ENCODE measurements at places on chromosomes 7 and 10.

DNA sequence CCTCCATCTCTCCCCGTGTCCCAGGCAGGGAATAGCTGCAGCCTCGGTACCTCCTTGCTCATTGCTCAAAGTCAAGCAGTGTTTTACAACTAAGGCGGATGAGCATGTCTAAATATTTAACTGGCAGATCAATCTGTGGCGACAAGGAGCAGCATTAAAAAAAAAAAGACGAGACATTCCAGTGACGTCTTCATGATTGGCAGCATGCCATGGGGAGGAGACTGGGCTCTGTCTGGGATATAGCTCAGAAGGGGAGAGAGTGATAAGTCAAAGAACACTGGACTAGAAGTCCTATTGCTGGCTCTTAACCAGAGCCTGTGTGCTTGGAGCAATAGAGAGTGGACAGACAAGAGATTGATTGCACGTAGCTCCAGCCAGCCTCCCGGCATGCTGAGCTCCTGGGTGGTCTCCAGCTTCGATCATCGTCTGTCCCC is 287.5 kb upstream of the PODXL start:
- DNase-seq: no peak

DNA sequence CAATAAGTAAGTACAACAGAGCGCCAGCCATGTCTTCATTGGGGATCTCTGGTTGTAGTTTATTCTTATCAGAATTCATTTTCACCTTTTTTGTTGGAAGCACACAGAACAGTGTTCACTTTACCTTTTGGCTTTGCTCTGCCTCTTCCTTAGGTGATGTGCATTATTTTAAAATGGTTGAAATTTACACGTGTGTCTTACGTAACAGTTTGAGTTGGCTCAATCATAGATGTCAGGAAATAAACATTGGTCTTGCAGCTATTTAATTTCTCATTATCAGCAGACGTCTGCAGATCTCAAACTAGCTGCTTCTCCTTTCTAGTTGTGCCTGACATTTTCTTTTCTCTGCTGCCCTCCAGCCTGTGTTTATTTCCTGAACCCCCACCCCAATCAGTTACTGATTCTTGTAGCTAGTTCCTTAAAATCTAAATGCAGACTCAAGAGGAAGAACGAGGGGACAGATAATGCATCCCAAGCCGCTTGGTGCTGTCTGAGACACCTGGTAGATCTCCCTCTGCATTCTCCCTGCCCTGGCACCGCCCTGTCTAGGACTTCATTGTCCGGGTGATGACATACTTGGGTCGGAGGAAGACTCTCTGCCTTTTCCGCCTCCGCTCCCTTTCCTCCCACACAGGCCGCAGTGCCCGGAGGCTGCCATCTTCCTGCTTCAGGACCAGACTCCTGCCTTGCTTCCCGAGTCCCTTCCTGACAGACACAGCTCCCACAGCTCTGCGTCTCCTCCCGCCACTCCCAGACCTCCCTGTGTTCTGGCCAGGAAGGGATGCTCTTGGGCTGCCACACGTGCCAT is 108.2 kb downstream of the ANKRD61 start:
- no peak for DNase-seq

- DNase-seq: no peak
Observed at GRCh38 chr7:92644406-92645113, 54.4 kb upstream of the FAM133B start.

- no peak for DNase-seq
Observed at GRCh38 chr7:1362301-1362700, 97.0 kb downstream of the MICALL2 start.

- no peak for DNase-seq
Observed at GRCh38 chr7:4715410-4715776, 33.3 kb downstream of the FOXK1 start.
